ENCODE measurements at places on chromosomes 13 and 19.

DNA sequence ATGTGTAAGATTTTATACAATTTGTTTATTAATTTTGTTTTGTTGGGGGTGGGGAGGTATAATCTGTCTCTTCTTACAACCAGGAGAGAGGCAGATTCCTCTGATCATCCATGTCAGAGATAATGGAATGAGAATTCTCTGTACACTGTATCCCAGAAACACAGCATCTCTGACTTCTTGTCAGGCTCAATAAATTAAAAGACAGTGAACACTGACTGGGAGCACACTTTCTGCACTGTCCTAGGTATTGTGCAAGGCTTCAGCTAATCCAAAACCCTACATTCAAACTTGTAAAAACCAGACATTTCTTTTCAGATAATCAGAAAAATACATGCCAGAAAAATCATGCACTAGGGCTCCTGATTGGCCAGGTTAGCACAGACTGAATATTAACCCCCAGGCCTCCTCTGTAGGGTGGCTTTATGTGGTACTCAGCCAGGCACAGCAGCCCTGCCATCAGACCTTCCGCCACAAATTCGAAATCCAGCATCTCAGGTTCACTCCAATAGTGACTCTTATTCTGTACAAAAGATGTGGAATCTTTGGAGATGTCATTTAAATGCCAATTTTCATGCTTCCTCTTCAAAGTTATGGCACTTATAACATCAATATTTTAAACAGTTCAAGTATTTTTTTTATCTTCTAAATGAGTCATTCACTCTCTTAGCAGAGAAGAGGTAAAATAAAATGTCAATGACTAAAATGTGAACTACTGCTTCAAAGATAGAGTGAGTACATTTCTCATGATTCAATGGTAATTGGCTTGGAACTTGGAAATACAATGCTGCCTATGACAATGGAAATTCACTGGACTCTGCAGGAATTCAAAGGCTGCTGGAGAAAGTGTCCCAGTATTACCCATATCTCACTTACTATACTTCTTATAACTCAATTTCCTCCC, 211.5 kb downstream of the KLF12 start:
- no peak for DNase-seq

DNA sequence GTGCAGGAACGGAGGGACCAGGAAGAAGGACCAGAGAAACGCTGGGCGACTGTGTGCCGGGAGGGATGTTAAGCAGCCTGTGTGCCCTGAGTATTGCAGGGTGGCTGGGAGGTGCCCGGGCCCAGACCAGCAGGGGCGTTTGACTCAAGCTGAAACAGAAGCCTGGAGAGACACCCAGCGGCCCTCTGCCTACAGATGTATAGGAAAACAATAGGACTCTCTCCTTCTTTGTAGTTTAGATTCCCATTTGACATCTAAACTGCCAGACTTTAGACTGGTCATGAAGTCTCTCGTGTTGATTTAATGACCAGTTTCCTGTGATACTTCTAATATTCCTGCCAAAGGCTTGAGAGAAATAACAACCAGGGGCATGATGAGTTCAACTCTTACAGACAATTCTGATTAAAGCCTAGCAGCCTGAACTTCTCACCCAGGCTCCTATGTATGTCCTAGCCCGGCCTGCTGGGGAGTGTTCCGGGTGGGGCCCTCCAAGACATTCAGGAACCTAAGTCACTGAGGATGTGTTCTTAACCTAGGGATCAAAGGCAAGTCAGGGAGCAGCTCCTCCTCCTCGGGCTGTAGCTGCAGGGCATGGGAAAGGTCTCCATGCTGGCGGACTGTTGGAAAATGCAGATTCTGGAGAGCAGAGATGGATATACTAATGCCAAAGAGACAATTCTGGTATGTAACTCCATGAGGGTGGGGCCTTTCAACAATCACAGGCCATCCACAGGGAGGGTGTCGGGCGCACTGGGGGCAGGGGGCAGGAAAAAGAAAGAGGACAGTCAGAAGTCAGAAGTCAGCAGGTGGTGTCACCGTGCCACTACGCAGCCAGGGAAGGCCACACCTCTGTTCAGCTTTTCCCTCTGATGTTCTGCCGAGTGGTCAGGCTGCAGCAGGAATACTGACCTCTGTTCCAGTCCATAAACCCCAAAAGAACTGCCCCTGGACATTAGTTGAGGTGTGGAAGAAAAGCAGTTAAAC, 131.8 kb downstream of the STARD13 start:
- no peak for DNase-seq

DNA sequence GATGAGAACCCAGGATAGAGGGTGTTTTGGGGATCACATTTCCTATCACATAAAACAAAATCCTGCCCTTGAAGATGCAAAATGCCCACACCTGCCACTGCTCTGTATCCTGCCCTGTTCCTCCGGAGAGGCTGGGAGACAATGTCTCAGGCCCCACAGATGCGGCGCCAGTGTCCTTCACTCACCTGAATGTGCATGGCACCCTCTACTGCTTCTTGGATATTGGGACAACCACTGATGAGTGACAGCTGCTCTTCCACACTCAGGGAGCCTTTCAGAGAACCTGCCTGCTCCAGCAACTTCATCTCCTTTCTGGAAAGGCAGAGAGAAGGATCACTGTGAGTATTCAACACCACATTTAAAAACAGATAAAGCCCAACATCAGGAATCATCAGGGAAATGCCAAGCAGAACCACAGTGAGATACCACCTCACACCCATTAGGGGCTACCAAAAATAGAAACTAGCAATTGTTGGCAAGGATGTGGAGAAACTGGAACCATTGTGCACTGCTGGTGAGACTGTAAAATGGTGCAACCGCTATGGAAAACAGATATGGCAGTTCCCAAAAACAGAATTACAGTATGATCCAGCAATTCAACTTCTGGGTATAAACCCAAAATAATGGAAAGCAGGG, 36.4 kb downstream of the CRYL1 start:
- DNase-seq = peak; percentile 15

- DNase-seq = no peak
These were observed 5.3 kb downstream of the CARS2 start for GRCh38 chr13:110700641-110701040.

DNA sequence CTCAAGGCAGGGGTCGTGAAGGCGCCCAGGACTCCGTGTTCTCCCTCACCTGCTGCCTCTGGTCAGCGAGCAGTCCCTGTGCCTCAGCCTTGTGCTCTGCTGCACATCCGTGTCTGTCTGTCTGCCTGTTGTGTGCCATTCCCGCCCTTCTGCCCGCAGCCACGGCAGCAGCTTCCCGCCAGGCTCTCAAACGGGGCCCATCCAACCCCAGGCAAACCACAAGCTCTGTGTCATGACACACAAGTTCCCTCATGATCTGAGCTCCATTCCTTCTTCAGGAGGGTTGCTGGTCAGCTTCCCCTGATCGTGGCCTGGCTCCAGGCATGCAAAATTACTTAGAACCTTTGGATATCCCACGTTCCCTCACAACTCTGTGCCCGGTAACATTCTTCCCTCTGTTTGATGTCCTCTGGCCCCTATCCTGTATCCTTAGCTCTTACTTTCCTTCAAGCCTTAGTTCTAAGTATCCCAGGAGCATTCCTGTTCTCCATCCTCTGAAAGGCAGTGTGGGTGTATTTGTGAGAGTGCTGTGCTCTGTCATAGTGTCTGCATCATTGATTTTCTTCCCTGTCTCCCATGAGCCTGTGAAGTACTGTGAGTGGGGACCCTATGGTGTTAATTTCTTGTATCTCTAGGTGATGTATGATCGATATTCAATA, 3.2 kb downstream of the GPR183 start:
- peak; percentile 82 for DNase-seq

- DNase-seq = no peak
These were observed 9.1 kb downstream of the SERP2 start for GRCh38 chr13:44382635-44383145.

GRCh38 chr19:51407511-51408131, 9.8 kb downstream of the SIGLEC10 start:
- no peak for DNase-seq

GRCh38 chr13:90299238-90299637, 1048.2 kb upstream of the MIR17HG start:
- DNase-seq = no peak

- DNase-seq = no peak
These were observed 12.9 kb upstream of the MED26 start for GRCh38 chr19:16640951-16641350.

GRCh38 chr13:33004511-33004910, 11.7 kb upstream of the KL start:
- no peak for DNase-seq

- DNase-seq = peak; percentile 35
These were observed 1.2 kb downstream of the DAZAP1 start for GRCh38 chr19:1408300-1409203.

DNA sequence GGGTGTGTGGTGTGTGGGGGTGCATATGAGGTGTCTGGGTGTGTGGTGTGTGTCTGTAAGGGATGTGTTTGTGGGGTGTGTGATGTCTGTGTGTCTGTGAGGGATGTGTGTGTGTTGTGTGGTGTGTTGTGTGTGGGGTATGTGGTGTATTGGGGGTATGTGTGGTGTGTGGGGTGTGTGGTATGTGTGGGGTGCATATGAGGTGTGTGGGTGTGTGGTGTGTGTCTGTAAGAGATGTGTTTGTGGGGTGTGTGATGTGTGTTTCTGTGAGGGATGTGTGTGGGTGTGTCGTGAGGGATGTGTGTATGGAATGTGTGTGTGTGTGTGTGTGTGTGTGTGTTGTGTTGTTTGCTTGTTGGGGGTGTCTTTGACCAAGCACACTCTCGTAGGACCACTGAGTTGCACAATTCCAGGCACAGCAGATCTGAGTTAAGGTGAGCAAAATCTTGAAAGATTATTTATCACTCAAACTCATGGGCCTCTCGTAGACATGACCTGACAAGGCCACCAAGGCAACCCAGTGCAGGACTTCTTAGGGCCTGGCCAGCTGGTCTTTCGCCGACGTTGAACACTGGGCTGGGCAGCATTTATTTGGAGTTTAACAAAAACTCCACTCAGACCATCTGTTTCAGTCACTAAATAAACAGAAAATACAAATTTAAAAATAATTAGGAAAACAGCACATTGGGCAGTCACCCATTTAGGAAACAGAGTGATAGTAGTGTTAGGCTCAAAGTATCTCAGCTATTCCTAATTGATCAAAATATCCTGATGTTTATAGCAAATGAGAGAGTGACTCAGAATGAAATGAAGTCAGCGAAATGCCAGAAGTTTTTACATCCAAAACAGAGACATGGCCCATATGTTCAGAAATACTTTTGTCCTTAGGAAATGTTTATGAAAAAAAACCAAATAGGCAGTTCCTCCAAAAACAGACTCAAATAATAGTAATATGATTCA, 301.1 kb downstream of the FGF9 start:
- DNase-seq = no peak

DNA sequence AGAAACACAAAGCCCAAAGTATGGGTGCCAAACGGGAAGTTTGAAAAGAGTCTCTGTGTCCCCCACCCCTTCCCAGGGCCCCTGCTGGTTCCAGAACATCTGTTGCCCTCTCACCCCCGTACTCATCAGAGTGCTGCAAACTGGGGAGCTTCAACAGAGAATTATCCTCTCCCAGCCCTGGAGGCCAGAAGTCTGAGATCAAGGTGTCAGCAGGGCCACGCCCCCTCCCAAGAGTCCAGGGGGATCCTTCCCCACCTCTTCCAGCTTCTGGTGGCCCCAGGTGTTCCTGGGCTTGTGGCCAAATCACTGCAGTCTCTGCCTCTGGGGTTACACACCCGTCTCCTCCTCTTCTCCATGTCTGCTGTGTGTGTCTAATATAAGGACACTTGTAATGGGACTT, 183.4 kb downstream of the PTPRS start:
- DNase-seq = no peak

- no peak for DNase-seq
These were observed at the start of gene DOCK6 for GRCh38 chr19:11261971-11262839. DOCK6 (minus strand) TSS chr19:11262524; CDS start chr19:11262440, 84 bp downstream.
